A172 (cell line): ENCODE measurements at places on chromosomes 13 and 19.

DNA sequence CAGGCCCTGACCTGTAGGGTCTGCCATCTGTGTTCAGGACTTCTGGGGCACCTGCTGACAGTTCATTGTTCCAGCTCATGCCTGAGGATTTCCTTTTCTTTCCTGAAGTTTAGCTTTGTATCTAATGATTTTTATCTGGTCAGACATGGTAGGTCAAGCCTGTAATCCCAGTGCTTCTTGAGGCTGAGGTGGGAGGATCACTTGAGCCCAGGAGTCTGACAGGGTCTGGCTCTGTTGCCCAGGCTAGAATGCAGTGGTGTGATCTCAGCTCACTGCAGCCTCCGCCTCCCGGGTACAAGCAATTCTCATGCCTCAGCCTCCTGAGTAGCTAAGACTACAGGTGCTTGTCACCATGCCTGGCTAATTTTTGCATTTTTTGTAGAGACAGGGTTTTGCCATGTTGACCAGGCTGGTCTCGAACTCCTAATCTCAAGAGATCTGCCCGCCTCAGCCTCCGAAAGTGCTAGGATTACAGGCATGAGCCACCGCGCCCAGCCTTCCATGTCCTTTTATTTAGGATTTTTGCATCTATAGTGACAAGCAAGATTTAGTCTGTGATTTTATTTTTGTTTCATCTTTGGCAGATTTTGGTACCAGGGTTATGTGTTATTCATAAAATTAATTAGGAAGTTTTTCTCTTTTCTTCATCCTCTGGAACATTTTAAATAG is 33.2 kb downstream of the CHST8 start:
- no peak for DNase-seq

DNA sequence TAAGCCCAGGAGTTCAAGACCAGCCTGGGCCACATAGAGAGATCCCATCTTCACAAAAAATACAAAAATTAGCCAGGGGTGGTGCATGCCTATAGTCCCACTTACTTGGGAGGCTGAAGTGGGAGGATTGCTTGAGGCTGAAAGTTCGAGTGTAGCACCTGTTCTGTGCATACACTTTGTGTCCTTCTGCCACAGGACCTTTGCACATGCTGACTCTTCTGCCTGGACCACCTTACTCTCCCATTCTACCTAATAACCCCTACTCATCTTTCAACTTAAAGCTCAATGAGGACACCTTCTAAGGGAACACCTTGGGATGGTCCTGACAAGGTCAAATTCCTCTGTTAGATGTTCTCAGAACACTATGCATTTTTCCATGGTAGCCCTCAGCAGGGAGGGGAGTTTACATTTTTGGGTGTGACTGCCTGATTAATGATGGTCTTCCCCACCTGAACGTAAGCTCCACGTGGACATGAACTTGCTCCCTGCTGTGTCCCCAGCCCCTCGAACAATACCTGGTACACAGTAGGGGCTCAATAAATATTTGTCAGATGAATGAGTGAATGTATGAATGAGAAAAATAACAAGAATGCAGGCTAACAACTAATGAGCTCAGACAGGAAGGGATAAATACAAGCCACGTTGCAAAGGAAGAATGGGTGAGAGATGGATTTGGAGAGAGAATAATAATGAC is 11.2 kb upstream of the IZUMO2 start:
- no peak for DNase-seq

DNA sequence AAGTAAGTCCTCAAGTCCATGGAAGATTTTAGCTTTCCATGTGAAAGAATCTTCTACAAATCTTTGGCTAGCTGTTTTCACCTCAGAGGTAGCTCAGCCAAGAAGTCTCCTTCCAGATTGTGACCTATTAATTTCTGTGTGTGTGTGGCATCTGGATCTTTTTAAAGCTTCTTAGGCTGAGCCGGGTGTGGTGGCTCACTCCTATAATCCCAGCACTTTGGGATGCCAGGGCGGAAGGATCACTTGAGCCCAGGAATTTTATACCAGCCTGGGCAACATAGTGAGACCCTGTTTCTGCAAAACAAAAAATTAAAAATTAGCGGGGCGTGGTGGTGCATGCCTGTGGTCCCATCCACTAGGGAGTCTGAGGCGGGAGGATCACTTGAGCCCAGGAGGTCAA is 13.4 kb upstream of the SLC44A2 start:
- DNase-seq: no peak

- DNase-seq: peak; percentile 96
These were observed 13.3 kb upstream of the CACNG6 start for GRCh38 chr19:53977991-53978731.

GRCh38 chr19:38831142-38831605 is 420 bp downstream of the ECH1 start:
- peak; percentile 94 for DNase-seq

- DNase-seq: no peak
These were observed 178.0 kb downstream of the OXGR1 start for GRCh38 chr13:96816261-96816660.

- no peak for DNase-seq
These were observed 617.2 kb upstream of the GPC6 start for GRCh38 chr13:92609376-92609775.

DNA sequence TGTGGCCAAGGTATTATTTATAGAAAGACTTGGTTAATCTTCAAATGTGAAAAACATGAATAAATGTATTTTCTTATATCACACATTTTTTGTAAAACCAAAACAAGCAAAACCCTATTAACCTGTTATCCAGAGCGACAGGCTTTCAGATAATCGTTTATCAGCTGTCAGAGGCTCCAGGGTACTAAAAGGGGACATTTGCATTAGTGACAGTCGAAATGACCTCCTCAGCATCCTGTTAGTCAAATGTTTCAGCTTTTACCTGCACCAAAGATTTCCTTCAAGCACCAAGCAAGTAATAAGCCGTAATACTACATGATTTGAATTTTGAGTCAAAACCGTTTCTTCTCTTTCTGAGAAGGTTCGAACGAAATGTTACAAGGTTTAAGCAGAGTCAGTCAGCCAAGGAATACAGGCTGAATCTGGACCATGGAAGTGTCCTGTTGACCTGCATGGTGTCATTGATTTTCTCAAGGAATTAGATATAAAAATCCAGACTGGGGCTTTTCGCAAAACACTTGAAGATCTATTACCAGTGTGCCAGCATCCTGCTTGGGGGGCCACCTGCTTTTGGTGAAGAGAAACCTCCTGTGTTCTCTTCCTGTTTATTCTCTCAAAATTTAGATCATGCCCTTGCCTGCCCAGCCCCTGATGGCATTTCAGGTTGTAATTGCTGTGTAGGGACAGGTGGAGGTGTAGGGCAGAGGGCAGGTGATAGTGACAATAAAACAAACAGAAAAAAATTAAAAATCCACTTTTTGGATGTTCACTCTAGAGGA is 11.3 kb upstream of the RFC3 start:
- no peak for DNase-seq

DNA sequence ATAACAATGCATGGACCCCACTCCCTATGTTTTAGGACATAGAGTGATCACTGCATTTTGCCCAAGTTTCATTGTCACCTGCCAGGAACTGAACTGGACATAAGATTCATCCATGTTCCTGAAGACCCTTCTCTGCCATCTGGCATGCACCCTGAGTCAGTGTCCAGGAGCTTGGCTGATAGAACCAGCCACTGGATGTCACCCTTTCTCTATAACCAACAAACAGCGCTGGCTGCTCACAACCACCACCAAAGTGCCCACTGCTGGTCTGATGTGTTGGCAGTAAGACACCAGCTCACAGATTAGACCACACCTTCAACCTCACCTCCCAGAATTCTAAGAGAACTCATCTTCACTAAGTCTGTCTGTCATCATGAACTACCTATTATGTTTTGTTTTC is 333.4 kb downstream of the ITGBL1 start:
- DNase-seq: peak; percentile 61

DNA sequence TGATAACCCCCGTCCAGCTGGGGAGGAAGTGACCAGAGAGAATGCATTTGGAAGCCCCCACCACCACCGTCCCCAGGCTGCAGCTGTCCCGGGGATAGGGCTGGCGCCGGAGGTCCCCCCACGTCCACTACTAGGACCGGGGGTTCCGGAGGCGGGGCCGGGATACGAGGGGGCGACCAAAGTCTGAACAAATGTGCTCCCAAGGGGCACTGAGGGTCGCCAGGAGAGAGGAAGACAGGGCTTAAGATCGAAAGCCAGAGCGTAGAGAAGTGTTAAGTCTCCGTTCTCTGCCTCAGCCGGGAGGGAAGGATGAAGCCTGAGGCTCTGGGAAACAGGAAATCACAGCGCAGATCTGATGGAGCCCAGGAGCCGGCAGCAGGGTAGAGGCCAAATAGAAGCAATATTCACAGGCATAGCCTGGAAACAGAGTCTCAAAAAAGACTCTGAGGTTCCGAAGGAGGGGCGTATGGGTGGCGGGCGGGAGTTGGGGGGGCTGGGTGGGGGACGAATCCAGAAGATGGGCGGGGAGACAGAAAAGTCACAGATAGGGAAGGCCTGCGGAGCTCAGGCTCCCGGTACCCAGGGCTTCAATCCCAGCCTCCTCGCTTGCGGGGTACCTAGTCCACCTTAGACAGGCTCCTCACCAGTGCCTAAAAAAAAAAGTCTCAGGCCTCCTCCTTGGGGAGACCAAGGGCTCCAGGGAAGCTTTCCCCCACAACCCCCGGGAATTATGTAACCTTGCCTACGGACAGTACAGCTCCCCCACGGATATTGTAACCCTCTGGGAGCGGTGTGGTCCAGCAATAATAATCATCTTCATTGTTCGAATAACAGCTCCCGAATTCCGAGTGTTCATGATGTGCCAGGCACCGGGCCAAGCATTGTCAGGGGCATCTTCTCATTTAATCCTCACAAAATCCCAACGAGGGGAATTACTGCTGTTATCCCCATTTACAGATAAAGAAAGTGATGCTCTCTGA is 1.1 kb upstream of the ERF start:
- DNase-seq: peak; percentile 56
